ENCODE measurements at places on chromosomes 1 and 21. TPM values are rescaled to one million over a fixed set of nuclear protein-coding genes. Genes with fewer than 3 reads are reported as not detected.

MCOLN3 gene
- total RNA-seq, result 0.92 TPM

GRCh38 chr1:3681231-3681897 is 29.0 kb downstream of the TP73 start:
- DNase-seq, result no peak

DNA sequence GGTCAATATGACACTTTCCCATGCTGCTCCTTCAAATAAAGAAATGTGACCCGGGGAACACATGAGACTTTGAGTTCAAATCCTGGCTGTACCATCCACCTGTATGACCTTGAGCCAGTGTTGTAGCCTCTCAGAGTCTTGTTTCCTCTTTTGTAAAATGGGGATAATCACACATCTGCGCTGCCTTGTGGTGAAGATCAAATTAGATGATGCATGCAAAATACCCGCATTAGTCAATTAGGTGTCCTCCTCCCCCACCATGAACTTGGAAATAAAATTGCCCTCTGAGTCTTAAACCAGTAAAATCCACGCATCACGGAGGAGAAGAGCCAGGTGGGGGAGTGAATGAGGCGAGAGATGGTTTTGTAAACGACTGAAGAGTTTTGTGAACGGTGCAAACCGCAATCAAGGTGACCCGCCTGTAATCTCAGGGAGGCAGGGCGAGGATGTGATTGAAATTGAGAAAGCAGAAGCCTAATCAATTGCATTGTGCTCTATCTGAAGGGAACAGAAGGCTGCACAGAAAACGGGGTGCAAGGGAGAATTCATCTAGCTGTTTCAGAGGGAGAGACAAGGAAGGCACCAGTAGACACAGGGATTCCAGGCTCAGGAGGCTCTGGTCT is 5.8 kb upstream of the AHDC1 start:
- no peak for DNase-seq

DNA sequence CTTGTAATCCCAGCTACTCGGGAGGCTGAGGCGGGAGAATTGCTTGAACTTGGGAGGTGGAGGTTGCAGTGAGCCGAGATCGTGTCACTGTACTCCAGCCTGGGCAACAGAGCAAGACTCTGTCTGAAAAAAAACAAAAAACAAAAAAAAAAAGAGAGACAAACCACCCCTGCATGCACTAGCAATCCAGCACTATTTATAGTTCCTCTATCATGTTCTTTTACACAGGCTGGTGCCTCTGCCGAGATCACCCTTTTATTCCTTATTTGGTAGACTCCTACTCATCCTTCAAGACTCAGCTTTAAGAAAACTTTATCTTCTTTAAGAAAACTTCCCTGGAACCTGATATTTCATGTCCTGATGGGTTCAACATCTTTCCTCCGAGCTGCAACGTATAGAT is 10.8 kb downstream of the FMO5 start:
- DNase-seq, result no peak

- no peak for DNase-seq
Measured at GRCh38 chr1:166272851-166273250, 106.0 kb upstream of the FAM78B start.

DNA sequence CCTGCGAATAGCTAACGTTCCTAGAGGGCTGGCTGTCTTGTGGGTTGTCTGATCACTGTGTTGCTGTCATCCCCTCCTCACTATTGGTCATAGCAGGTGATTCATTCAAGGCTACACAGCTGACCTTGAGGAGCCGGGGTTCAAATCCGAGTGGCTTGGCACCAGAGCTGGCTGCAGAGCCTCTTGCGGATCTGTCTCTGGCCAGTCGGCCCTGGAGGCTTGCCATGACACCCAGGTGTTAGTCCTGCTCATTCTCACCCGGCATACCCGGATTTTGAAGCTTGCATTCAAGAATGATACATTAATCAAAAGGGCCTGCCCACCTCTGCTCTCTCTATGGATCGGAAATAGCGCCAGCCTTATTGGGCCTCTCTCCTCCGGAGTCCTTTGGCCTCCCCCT is 110.4 kb downstream of the DHRS3 start:
- no peak for DNase-seq

- no peak for DNase-seq
Measured at GRCh38 chr1:230424391-230425251, 1.5 kb downstream of the PGBD5 start.

DNA sequence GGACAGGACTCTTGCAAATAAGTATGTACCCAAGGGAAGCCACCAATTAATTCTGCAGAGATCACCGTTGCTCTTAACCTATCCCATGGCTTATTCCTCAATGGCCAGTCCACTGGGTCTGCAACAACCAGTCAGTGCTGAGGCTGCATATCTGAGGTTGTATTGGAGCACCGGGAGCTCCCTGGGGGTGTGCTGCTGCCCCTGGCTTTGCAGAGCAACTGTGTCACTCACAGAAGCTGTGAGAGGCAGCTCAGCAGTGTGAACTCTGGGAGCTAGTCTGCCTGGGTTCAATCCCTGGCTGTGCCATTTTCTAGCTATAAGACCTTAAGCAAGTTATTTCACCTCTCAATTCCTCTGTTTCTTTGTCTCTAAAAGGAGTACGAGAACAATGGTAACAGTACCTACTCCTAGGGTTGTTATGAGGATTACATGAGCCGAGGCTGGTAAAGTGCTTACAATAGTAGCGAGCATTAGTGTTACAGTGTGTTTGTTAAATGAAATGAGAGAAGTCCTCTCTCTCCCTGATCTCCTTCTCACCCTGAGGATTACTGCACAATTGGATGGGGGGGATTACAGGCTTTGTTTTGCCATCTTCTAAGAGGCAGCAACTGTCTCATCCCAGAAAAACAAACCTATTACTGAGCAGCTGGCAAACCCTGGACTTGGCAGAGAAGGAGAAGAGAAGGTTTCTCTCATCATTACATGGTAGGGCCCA is 3.6 kb downstream of the RXRG start:
- no peak for DNase-seq

PTCH2 gene
- 0.49 TPM for total RNA-seq

DNA sequence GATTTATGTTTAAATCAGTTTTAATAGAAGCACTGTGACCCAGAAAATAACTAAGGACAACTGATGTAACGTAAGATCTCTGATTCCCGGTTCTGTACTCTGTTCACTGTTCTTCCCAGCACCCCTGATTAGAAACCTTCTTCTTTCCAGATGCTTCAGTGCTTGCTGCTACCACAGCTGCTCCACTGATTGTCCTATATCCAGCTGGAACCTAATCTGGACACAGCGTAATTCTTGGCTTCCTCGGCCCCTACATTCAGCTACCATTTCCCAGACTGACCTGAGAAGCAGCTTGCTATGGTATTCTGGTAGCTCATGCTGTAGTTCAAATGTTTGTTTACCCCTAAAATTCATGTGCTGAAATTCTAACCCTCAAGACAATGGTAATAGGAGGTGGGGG is 302.7 kb downstream of the GRIK1 start:
- no peak for DNase-seq

- no peak for DNase-seq
Measured at GRCh38 chr21:31397939-31398338, 53.9 kb upstream of the TIAM1 start.

- no peak for DNase-seq
Measured at GRCh38 chr1:162994921-162995320, 74.2 kb upstream of the RGS4 start.

DNA sequence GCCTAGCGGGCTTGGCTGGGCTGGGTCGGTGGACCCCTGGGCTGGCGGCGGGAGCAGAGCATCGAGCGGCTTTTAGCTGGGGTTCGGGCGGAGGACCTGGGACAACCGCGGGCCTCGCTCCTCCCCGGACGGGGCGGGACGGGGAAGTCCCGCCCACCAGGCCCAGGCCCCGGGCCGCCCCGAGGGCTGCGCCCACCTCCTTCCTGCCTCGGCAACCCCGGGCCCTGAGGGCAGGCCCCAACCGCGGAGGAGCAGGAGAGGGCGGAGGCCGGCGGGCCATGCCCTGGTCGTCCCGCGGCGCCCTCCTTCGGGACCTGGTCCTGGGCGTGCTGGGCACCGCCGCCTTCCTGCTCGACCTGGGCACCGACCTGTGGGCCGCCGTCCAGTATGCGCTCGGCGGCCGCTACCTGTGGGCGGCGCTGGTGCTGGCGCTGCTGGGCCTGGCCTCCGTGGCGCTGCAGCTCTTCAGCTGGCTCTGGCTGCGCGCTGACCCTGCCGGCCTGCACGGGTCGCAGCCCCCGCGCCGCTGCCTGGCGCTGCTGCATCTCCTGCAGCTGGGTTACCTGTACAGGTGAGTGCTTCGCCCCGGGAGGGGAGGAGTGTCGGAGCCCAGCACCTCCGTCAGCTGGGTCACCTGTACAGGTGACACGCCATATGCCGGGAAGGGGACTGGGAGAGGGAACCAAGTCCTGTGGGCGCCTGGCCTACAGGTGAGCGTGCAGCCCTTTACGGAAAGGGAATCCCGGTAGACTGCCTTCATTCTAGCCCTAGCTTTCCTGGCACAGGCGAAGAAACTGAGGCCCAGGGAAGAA is at the start of gene XKR8:
Gene XKR8, plus strand, starts transcription at position 182 of the 812 bp plus-strand sequence. Its CDS starts 97 bp downstream, at position 279.
- DNase-seq, result peak; percentile 76

DNA sequence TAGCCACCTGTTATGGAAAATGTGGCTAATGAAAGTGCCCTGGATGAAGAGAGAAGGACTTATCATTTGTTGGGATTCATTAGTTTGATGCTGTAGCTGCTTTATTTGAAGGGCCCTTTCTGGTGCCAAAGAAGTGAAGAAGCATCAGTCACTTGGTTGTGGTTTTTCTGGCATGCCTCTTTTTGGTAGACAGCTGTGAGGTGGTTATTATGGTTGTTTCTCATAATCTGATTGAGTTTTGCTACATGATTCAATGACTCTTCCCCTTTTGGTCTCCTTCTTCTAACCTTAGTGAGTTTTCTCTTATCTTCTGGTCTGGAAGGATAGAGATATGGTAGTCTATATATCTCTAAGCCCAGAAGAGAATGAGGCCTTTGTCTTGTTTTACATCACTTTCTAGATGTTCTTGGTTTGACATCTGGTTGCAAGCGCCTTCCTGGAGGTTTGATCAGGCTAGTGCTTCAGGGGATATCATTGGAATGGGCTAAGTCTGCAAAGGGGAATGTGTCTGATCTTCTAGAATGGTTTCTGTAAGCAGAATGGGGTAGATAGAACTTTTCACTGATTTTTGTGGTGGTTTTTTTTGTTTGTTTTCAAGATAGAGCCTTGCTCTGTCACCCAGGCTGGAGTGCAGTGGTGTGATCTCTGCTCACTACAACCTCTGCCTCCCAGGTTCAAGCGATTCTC is 26.0 kb downstream of the ARID1A start:
- no peak for DNase-seq

GRCh38 chr21:45498646-45499000 is 43.6 kb downstream of the SLC19A1 start:
- no peak for DNase-seq

All from heart right ventricle (tissue), 16 donors.